ENCODE measurements at places on chromosomes 6 and 20.

- DNase-seq, result no peak
Observed at GRCh38 chr6:38336922-38337321, 302.8 kb downstream of the BTBD9 start.

GRCh38 chr6:154958469-154958868, 36.6 kb upstream of the TIAM2 start:
- DNase-seq, result no peak

- DNase-seq, result no peak
Observed at GRCh38 chr6:166478782-166479592, 96.2 kb upstream of the MPC1 start.

DNA sequence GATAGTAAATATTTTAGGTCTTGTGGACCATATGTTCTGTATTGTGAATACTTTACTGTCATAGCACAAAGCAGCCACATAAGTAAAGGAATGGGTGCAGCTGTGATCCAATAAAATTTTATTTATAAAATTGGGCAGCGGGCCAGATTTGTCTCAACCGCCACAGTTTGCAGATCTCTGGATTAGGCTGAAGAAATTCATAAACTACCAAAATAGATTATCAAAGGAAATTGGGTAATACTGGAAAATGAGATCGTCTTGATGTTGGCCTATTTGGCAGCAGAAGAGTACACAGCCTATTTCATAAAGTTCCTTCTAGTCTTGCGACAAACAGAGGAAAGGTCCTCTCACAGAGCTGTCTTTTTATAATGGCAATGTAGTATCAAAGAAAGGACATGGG, 69.8 kb downstream of the DZANK1 start:
- no peak for DNase-seq

GRCh38 chr6:1208876-1209275, 103.0 kb upstream of the FOXQ1 start:
- peak; percentile 95 for DNase-seq

- DNase-seq, result no peak
Observed at GRCh38 chr6:78398292-78398691, 469.1 kb upstream of the IRAK1BP1 start.

- DNase-seq, result no peak
Observed at GRCh38 chr20:42218621-42219374, 600.6 kb upstream of the CHD6 start.

Measured in retinal pigment epithelial cell (primary cell).